ENCODE measurements at places on chromosomes 11 and 22.

- no peak for DNase-seq
These were observed 53.8 kb downstream of the ADM start for GRCh38 chr11:10358696-10359095.

- DNase-seq = peak; percentile 50
These were observed 10.3 kb downstream of the APOBEC3A start for GRCh38 chr22:38967451-38968450.

DNA sequence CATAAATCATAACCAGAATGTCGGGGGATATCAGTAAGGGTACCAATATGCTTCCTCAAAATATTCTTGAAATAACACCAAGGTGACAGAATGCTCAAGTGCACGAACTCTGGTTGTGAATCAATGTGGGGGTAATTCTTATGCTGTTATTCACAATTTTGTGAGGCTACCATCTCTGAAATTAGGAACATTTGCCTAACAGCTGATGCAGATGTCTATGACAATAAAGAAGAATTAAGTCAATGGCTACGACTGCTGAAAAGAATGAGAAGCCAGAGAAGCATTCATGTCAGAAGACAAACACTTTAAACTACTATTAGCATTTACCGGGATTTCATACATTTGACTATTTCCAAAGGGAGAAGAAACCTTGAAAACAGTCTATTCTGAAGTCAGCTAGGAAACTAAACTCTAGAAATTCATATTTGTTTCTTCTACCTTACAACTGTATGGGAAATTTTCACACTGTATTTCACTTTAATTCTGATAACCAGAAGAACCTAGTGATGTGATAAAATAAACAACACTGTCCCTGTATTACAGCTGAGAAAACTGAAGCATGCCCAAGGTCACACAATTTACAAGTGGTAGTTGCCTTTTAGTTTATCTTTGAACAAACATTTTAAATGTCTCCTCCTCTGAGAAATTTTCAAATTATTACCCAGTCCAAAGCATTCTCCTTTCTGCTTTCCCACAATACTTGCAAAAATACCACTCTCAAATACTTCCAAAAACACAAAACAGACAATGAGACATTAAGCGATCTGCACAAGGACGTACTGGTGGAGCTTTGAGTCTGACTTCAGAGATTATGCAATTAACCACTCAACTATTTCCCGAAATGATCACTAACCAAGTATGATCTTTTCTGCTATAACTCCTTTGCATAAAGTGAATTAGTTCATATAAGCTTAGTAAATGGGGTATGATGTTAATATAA, 18.0 kb upstream of the ARHGAP32 start:
- DNase-seq = no peak

DNA sequence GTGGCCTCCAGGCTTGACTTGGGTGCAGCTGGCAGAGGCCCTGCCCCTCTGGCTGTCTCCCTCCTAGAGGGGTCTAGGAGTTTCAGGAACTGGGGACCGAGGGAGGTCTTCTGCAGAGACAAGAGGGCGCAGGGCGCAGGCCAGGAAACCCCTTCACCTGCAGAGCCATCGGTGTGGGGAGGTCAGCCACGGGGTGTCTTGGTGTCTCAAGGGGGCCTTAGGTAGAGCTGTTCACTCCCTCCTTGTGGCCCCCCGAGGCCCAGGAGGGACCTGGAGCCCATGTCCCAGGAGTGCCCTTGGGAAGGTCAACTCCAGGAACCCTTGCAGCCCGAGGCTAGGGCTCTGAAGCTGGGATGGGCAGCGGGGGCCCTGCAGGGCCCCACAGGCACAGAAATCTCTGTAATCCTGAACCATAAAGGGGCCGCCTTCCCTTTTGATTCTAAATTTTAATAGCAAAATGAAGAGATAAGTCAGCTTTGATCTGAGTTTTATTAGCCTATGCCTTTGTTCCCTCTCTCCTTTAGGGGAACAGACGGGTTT, 31.4 kb upstream of the TH start:
- DNase-seq = no peak

All from B cell (primary cell).